ENCODE measurements at places on chromosomes 3 and 15.

- DNase-seq = peak; percentile 83
Measured at GRCh38 chr15:38354315-38354929, 99.5 kb upstream of the FAM98B start.

- no peak for DNase-seq
Measured at GRCh38 chr3:26114851-26115250, 325.0 kb downstream of the OXSM start.

- no peak for DNase-seq
Measured at GRCh38 chr3:134641671-134642300, 9.0 kb downstream of the KY start.

- DNase-seq = no peak
Measured at GRCh38 chr15:66078929-66079275, 174.6 kb downstream of the MEGF11 start.

DNA sequence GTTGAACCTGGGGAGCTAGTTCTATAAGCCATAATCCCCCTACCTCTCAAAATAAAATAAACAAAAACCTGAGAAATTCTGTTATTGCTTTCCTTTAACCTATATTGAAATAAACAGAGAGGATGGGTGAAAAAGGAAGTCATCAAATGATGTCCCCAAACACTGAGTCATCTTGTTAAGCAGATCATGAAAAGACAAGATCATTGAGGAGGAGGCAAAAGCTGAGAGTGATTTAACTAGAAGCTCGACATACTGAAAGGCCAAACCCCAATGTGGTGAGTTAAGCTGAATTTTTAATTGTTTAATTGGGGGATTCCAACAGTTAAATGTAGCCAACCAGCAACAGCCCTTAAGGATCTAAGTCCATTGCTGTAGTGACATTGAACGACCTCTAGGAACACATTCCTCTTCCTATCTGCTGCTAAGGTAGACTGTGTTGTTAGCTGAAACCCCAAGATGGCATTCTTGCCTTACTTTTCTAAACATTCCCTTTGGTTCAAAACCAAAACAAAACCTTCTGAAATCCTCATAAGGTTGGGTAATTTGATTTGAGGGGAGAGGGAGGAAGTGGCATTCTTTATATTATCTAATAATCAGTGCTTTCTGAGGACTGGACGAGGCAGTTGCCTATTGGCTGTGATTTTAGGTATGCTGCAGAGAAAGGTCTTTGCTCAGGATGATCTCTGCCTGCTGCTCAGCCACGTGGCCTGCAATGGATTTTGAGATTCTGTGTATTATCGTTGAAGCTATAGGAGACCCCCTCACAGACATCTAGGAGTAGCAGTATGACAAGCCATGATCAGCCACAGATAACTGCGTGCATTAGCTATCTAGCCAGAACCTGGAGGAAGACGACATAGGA lies 62.7 kb upstream of the BNIP2 start:
- no peak for DNase-seq

- no peak for DNase-seq
Measured at GRCh38 chr3:115806501-115806900, 183.2 kb downstream of the GAP43 start.

DNA sequence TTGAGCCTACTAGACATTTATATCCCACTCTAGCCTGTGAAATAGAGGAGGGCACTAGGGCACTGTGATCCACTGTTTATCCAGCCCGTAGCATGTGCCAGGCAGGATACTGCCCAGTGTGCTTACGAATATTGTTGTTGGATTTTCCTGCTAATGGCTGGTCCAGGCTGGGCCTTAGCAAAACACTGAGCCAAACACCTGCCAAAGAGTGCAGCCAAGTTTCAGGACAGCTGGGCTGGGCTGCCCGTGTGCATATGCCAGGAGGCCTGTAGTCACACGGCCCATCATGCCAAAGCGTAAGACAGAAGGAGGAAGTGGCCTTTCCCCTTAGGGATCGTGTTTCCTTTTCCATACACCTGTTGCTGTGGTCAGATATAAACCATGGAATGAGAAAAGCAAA lies 54.5 kb upstream of the ABHD10 start:
- peak; percentile 96 for DNase-seq

DNA sequence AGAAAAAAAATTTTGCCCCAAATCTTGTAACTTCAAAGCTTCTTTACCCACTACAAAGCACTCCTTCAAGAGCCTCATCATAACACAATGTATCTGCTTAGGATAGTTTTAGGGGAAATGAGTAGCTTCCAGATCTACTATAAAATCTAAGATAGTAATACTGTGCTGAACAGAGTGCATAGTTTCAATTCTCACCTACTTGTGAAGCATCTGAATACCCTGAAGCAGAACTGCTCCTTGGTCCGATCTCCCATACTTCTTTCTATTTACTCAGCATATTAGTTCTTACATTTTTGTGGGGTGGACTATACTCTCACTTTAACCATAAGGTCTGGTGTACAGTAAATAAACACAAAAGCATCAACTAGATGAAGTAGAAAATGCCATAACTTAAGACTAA lies 9.6 kb downstream of the TFRC start:
- no peak for DNase-seq

DNA sequence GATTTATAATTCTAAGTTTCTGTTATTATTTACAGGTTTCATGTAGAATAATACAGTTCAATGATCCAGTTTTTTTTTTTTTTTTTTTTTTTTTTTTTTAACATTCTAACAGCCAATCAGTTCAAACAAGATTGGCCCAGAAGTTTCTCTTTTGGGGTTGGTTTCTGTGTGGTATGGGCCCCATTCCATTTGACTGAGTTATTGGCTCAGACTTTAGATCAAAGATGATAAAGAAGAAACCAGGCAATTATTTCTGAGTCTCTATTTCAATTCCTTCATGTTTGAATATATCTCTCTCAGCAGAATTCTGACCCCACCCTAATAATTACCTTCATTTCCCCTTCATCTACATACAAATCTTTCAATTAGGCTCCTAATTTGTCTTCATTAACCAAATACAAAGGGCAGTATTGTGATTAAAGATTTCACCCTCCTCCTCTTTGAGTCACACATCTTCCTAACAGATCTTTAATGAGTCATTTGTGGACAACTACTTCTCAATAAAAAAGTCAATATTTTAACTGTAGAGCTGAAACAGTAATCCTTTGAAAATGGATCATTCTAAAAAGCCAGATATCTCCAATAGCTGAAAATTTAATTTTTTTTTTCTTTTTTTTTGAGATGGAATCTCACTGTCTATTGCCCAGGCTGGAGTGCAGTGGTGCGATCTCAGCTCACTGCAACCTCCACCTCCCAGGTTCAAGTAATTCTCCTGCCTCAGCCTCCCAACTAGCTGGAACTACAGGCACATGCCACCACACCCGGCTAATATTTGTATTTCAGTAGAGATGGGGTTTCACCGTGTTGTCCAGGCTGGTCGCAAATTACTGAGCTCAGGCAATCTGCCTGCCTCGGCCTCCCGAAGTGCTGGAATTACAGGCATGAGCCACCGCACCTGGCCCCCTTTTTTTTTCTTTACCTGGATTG lies 878.8 kb downstream of the NAALADL2 start:
- no peak for DNase-seq

GRCh38 chr3:11574981-11575669 lies 68.6 kb downstream of the VGLL4 start:
- no peak for DNase-seq

DNA sequence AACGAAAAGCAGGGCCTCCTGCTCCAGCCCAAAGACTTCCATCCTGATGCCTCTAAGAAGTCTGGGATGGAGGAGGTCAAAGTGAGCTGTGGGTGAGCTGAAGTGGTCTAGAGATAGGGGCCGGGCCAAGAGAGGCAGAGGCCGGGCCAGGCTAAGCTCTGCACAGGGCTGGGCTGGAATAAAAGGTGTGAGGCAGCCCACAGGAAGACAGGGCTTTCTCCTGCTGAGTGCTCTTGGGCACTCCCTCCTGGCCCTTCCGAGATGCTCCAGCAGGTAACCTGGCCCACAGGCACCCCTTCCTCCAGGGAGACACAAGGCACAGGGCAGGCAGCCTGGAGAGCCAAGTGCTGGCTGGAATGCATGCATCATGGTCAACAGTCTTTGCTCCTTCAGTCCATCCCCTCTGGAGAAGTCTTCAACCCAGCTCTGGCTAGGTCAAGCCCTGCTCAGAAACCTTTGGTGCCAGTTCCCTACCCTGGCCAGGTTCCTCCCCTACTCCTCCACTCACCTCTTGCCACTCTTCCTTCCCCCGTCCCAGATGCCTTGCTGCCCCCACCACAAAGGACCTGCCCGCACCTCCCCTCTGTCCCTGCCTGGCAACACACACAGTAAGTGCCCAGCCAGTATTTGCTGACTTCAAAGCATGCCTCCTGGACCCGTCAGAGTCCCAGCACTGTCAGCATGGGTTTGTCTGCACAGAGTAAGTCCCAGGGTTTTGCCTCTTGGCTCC lies 93.6 kb downstream of the SEC22A start:
- DNase-seq = no peak

- no peak for DNase-seq
Measured at GRCh38 chr3:189122110-189122509, 49.7 kb upstream of the TPRG1 start.

GRCh38 chr15:32857732-32858131 lies 139.9 kb downstream of the GREM1 start:
- no peak for DNase-seq

DNA sequence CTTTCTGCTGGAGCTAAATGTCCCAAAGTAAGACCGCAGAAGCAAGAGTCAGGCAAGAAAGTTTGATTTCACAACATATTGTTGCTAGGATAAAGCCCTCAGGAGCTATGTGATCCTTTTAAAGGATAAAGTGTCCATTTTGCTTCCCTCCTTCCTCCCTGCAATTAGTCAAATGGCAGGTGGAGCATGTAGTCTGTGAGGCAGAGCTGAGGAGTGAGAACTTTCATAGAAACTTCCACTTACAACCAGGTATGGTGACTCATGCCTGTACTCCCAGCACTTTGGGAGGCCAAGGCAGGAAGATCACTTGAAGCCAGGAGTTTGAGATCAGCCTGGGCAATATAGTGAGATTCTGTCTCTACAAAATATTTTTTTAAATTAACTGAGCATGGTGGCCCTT lies 25.2 kb upstream of the RHCG start:
- DNase-seq = no peak

- DNase-seq = no peak
Measured at GRCh38 chr3:40763807-40764206, 239.0 kb downstream of the ZNF621 start.

- DNase-seq = no peak
Measured at GRCh38 chr3:135085652-135086436, 290.8 kb downstream of the EPHB1 start.

GRCh38 chr3:127799476-127800222 lies 22.7 kb downstream of the MGLL start:
- no peak for DNase-seq

- DNase-seq = peak; percentile 62
Measured at GRCh38 chr3:4532535-4533112, 39.5 kb downstream of the ITPR1 start.

DNA sequence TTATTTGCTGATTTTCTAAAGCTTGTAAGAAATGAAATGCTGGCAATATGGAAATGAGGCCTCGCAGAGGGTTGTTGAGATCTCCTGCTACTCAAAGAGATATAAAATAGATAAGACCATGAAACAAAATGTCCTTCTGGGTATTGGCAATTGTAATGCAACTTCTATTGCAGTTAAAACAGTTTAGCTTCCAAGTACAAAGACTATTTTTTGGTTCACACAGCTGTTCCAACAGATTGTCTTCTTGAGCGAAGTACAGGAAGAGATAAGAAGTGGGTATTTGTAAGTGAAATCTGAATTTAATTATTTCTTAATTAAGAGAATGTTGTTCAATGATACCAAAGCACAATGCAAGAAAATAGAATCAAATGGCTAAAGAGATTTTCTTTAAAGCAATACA lies 801.5 kb upstream of the GBE1 start:
- DNase-seq = no peak

DNA sequence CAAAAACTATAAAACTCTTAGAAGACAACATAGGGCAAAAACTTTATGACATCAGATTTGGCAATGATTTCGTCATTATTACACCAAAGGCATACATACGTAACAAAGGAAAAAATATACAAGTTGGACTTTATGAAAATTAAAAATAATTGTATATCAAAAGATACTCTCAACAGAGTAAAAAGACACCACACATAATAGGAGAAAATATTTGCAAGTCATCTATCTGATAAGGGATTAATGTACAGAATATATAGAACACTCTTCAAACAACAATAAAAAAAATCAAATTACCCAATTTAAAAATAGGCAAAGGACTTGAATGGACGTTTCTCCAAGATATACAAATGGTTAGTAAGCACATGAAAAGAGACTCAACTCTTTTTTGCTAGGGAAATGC lies 77.5 kb downstream of the RPL39L start:
- no peak for DNase-seq

GRCh38 chr3:174792864-174793263 lies 66.3 kb upstream of the NAALADL2 start:
- DNase-seq = no peak

- peak; percentile 39 for DNase-seq
Measured at GRCh38 chr15:61186905-61187741, 42.0 kb downstream of the RORA start.

DNA sequence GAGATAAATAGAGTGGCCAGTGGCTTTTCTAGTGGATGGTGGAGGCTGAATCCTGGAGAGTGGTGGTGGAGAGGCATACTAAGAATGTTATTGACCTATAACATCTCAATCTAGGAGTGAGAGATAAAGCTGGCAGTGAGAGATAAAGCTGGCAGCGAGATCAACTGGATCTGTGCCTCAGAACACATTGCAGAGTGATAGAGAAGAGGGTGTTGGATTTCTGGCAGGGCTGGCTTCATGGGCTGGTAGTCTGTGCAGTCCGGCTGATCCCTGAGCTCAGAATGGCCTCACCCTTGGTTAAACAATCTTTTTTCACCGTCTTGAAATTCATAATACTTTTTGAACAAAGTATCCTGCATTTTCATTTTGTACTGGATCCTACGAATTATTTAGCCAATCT lies 221.2 kb downstream of the NLGN1 start:
- peak; percentile 22 for DNase-seq

GRCh38 chr15:58064980-58065444 lies 499 bp downstream of the ALDH1A2 start:
- DNase-seq = peak; percentile 51

- no peak for DNase-seq
Measured at GRCh38 chr15:78419367-78419766, 18.6 kb upstream of the IREB2 start.

GRCh38 chr3:131960324-131960723 lies 74.5 kb downstream of the CPNE4 start:
- DNase-seq = no peak

- no peak for DNase-seq
Measured at GRCh38 chr3:96267577-96267976, 546.8 kb upstream of the EPHA6 start.

- peak; percentile 54 for DNase-seq
Measured at GRCh38 chr15:98720031-98720430, 71.7 kb downstream of the IGF1R start.
